ENCODE measurements at places on chromosomes 12 and 14.

DNA sequence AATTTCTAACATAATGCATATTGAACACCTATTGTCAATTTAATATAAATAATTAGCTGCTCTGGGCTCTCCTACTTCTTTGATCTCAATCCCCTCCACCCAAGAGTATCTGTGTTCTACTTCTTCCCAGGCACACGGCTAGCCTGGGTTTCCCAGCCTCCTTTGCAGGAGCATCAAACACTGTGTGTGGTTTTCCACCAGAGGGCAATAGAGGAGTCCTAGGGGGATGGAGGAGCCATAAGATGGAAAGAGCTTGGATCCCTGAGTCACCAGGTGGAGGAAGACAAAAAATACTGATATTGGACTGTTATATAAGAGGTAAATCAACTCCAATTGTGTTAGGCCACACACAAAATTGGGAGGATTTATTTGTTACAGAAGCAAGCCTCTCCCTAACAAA is 333.7 kb downstream of the GLT1D1 start:
- no peak for DNase-seq

GRCh38 chr12:47114481-47114892 is 34.7 kb upstream of the AMIGO2 start:
- DNase-seq, result no peak

- DNase-seq, result no peak
Observed at GRCh38 chr14:30584058-30584630, 25.2 kb downstream of the G2E3 start.

DNA sequence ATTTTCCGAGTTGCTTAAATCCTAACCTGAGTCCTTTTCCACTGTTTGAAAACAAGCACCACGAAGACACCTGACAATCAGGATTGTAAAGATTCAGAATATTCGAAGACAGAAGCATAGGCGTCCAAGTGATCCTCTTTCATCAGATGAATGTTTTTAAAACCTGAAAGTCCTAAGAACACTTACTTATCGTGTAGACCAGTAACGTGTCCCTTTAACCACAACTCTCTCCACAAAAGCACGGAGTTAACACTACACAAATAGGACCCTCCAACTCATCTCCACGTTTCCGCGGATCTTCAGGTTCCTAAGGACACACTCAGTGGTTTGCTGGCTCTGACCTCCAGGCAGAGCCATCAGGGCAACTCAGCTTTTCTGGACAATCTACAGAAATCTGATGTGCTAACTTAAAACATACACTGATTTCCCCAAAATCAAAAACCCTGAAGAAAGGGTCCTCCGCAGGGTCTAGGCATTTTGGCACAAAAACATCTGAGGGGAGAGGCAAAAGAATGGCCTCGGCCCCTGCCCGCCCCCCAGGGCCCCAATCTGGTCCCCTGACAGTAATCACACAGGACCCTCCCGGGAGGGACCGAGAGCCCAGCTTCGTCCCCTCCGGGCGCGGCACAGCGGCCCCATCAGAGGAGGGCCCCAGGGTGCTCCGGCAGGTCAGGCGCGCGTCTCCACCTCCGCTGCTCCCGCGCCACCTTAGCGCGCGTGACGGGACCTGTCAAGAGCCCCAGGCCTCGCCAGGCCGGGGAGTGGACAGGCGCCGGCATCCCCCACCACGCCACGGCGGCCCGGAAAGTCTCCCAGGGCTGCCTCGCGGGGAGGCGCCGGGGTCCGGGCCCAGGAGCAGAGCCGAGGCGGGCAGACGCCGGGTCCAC is 925 bp downstream of the DICER1 start:
- no peak for DNase-seq

DNA sequence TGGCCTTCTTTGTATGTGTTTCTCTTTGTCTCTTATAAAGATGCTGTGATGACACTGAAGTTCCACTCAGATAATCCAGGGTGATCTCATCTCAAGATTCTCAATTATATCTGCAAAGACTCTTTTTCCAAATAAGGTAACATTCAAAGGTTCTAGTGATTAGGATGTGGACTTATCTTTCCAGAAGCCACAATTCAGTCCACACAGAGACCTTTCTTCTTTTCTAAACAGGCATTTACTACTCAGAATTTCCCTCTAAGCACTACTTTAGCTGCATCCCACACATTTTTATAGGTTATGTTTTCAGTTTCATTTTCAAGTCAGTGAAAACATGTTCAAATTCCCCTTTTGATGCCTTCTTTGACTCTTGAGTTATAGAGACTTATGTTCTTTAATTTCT is 9.0 kb upstream of the NKX2-1 start:
- DNase-seq, result no peak

DNA sequence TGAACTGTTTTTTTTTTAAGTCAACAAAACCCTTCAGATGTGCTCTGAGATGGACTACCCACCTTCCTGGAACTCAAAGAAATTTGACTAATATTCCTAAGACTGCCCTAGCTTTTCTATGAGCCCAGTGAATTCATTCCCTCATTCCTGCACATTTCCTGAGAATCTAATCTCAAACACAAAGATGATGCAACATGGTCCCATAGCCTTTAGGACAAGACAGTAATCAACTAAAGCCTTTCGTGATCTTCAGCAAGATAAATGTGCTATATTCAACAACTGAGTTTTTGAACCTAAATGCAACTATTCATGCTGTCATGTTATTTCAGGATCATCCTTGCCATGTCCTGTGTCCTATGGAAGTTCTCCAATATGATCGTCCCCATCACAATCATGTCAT is 5.0 kb downstream of the SETD3 start:
- no peak for DNase-seq

- DNase-seq, result no peak
Observed at GRCh38 chr12:130827432-130827831, 11.6 kb downstream of the STX2 start.

GRCh38 chr12:43079476-43079875 is 472.5 kb downstream of the ADAMTS20 start:
- DNase-seq, result no peak

DNA sequence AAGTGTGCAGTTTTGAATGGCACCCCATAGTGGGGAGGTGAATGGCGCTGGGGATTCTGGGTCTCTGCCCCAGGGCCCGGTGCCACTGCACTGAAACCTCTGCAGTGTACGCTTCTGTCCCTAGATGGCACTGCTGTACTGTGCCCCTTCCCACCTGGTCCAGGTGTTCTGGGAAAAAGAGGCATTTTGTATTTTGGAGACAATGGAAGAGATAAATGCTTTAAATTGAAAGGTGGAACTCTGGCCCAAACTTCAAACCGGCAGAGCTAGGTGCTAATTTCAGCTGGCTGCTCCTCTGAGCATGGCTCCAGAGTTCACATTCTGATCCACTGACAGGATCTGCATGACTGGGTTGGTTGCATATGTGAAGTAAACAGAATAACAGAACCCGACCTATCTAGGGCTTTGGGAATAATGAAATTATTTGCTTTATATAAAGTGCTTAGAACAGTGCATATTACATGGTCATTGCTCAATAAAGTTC is 52.2 kb downstream of the KRT80 start:
- no peak for DNase-seq

GRCh38 chr12:76690921-76691700 is 72.8 kb upstream of the ZDHHC17 start:
- DNase-seq, result no peak

GRCh38 chr12:123801573-123802178 is 39.6 kb downstream of the DNAH10 start:
- no peak for DNase-seq

GRCh38 chr12:92188517-92189188 is 43.0 kb upstream of the BTG1 start:
- no peak for DNase-seq

DNA sequence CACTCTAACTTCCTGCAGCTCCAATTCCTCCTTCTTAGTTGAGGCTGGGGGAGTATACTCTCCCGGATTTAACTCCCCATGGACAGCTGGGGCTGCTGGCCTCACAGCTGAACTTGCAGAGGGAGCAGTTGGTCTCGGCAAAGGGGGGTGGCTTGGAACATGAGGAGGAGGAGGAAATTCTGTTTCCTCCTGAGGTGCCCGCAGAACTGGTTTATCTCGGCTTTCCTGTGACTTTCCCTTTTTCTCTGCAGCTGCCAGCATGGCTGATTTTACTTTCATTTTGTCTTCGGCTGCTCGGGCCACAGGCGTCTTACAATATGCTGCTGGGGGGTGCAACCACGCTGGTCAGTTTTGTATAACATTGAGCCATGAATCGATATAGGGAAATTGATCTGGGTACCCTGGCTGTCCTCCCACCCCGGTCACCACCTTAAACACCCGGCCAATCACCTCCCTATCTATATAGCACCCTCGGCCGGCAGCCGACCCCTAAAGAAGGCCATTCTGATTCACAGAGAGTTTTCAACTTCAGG is 1317.6 kb downstream of the TMEM121 start:
- DNase-seq, result no peak

- DNase-seq, result no peak
Observed at GRCh38 chr12:49094160-49094974, at the start of gene DHH. TSS of gene DHH (minus strand) at chr12:49094801. CDS start at chr12:49094512, 289 bp downstream.

- DNase-seq, result no peak
Observed at GRCh38 chr12:68222326-68222725, 3.3 kb downstream of the IL26 start.

- no peak for DNase-seq
Observed at GRCh38 chr12:59619461-59620240, 23.8 kb downstream of the SLC16A7 start.

GRCh38 chr12:18888047-18888446 is 150.1 kb downstream of the CAPZA3 start:
- DNase-seq, result no peak

DNA sequence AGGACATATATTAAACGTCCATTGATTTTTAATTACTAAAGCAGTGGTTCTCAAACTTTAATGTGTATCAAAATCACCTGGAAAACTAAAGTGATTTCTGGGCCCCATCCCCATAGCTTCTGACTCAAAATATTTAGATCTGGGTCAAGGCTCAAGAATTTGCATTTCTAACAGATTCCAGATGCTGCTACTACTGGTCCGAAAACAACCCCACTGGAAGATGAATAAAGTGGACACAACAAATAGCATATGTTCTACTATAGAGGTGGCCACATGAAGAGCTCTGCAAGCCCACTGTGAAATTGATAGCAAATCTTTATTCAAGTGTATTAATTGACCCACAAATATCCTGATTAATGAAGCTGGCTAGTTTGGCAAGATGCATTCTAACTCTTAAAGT is 69.4 kb downstream of the SPATA7 start:
- no peak for DNase-seq
